Fibroblast of upper back skin (primary cell): ENCODE measurements at places on chromosomes 4 and X.
A peak's percentile ranks its signal among the peaks of the same experiment; 100 is the strongest.

DNA sequence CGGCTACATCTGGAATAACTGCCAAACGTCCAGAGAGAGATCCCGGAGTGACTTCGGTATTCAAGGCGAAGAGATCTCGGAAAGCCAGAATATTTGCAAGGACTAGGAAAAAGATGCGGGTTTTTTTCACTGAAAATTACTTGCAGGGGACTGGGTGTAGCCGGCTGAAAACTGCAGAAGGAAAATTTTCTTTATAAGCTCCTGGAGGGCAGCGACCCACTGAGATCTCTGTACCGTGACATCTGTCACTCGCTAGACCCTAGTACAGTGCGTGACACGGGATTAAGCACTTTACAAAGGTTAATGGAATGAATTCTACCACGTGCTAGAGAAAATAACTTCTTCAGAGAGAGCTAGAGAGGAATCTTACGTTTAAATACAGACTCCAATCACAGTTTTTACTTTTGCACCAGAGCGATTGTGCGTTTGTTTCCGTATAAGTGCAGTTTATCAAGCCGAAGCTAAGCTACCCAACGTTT lies 1.1 kb upstream of the LCORL start:
- no peak for DNase-seq

- DNase-seq: peak; percentile 28
These were observed 174.1 kb downstream of the RBMX2 start for GRCh38 chrX:130575831-130576389.

DNA sequence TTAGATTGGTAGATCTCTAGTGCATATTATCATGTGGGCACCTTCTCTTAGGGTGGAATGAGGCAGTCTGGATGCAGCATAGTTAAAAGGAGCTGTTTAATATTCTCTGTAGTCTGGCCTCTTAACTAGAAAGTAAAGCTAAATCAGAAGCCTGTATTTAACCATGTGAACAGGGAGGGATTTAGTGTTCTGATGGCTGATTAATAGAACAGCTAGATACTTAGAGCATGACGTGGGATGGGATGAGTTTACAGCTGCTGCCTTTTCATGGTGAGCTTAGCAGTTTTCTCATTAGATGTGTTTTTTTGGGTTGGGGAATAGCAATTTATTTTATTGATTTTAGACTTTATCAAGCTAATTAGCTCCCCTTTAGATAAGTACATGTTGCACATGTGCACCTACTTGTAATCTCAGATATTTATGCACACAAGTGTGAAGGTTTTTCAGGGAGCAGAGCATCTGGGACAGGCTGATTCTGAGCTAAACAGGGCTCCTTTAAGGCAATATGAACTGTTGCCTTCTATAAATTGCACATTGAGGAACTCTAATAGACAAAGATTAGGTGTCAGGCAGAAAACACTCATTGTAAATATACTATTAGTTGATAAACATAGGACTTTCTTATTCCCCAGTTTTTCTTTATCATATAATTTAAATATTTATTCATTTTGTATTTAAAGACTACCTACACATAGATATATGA lies 34.1 kb downstream of the YIPF6 start:
- peak; percentile 6 for DNase-seq

- DNase-seq: no peak
These were observed 158.0 kb upstream of the MED14 start for GRCh38 chrX:40893251-40893910.

DNA sequence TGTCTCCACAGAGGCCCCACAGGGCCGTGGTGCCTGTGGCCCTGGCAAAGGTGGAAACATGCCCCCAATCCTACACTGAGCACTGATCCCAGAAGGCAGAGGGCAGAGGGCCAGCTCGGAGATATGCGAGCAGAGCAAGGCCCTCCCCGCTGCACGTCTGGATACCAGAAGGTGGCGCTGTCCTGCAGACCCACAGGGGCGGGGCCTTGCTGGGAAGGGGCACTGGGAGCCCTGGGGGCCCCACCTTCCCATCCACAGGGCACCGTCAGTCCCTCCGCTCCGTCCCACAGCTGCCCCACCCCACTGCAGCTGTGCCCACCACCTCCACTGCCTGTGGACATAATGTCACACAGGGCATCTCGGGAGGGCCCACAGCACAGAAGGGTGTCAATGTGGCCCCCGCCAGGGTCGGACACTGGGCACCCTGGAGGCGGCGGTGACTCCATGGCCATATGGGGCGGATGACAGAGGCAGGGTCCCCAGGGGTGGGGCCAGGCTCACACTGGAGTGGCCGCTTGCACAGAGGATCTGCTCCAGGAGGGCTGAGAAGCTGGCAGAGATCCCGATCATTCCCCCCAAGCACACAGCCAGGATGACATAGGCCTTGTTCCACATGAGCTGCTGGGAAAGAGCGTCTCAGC lies 4.8 kb downstream of the SLC49A3 start:
- peak; percentile 37 for DNase-seq

DNA sequence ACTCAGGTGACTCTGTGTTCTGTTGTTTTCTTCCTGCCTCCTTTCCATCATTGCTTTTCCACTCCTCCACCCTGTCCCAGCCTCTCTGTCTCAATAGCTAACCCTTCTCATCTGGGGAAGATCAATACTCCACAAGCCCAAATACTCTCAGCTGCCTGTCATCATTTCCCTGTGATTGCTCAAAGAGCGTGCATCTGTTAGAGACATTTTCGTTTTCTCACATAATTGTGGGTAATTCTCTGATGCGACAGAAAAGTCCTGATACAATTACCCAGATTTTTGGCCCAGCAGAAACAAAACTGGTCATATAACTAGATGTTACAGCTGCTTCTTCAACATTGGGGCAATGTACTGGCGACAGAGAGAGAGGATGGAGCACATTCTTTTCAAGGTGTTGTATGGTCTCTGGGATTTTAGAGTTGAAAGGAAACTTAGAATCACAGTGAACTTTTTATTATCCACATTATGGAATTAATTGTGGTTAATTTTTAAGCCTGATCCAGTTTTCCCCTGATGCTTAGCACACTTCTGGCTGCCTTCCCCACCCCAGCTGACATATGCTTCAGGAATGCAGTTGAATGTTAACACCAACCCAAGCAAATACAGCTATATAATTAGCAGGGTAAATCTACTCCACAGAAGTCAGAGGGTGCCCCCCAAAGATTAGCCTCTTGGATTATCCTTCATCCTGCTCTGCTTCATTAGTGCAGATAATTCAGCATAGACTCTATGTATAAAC lies 171.4 kb upstream of the ANXA3 start:
- DNase-seq: peak; percentile 59

- no peak for DNase-seq
These were observed 213.4 kb downstream of the TMA16 start for GRCh38 chr4:163707873-163708272.

GRCh38 chr4:136967069-136967468 lies 565.2 kb downstream of the PCDH18 start:
- DNase-seq: no peak

DNA sequence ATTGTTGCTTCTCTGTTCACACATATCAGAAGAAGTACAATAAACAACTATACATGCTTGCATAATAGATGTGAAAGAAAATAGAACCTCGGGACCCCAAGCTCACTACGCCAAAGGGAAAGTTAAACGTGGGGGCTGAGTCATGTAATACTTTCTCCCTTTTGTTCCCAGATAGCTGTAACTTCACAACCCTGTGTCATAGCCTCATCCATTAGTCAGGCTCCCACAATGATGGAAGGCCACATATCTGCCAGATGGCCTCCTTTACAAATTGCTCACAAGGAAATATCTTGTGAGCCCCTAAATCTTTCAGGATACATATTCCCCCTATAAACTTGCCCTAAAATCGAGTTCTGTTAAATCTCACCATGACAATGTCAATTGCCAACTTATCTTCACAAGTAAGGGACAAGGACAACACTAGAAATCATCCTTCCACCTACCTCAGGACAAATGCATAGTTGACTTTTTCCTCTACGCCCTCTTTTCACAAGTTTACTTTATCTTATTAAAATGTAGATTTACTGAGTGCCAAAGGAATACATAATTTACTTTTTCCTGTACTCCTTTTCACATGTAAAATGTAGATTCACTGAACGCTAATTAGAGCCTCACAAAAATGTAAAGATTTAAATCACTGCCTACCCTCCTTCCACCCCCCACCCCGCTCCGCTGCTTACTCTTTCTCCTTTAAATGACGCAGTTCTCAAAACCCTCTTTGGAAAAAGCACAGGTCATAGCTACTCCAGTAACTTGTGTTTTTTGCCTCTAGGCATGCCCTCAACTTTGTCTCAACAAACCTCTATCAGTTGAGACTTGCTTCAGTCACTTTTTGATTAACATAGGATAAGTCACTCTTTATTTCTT lies 477.1 kb downstream of the DTHD1 start:
- DNase-seq: no peak

DNA sequence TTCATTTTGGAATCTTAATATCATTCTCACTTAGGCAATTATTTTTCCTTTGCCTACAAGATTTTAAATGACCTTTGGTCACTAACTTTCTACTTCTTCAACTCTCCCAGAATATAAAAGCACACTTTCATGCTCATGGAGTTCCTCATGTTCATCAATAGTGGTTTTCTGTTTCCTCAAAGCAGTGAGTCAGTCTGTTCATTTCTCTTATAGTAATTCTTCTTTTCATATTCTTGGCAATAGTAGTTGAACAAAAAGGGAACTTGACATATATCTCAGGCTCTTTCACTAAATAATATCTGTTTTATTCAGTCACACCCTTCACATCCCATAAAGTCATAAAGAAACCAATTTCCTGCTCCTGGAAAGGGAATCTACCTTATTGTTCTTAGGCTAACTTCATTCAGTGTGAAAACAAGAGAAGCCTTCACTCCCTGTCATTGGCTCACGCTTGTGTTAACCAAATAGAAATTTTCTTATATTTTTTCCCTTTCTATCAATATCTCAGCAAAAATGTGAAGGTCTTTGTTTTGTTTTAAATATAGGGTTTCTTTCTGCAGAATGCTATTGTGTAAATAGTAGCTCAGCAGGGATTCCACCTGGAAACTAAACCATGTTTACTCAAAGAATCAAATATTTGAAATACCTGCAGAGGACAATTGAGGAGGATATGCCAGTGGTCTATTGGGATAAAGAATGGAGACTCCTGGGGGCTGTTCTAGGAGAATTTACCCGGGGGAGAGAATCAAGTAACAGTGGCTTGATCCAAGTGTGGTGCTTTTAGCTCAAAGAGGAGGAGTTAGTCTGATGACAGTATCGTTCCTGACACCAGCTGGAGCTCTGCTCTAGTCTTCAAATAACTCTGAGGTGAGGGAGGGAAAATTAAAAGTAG lies 13.4 kb upstream of the TNIP3 start:
- DNase-seq: no peak

- no peak for DNase-seq
These were observed 76.6 kb downstream of the MBNL3 start for GRCh38 chrX:132412208-132412607.

DNA sequence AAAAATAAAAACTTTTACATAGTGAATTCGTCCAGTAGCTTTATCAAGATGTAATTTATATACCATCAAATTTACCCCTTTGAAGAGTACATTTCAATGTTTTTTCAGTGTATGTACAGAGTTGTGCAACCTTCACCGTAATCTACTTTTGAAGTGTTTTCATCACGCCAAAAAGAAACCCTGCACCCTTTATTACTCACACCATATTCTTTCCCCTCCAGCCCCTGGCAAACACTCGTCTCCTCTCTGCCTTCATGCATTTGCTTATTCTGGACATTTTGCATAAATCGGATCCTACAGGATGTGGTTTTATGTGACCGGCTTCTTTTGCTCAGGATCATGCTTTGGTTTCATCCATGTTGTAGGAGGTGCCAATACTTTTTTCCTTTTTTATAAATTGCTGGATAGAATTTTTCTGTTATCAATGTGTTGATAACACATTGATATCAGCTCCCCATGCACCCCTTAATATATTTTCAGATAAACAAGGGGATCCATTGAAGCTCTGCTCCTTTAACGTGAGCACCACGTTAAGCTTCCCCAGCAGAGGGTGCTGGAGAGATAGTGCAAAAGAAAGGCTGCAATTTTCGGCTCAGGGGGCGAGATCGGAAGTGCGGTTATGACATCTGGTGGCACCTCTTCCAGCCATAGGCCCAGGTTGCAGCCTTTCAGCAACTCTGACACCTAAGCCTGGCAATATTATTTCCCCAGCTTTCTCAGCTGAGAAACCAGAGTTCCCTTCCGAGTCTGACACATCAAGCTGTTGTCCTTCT lies 100.1 kb upstream of the VCX3B start:
- peak; percentile 8 for DNase-seq

GRCh38 chr4:166366012-166366411 lies 493.0 kb downstream of the TLL1 start:
- no peak for DNase-seq

DNA sequence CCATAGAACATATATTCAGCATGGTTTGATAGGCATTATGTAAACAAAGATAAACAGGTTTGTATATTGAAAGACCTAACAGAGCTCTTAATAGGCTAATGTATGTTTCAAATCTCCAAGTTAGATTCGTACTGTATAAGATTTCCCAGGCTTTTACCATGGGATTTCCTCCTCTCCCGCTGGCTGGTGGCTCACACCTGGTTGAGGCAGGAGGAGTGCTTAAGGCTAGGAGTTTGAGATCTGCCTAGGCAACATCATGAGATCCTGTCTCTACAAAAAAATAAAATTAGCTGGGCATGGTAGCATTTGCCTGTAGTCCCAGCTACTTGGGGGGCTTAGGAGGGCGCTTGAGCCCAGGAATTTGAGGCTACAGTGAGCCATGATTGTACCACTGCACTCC lies 5.4 kb downstream of the CPE start:
- DNase-seq: no peak

DNA sequence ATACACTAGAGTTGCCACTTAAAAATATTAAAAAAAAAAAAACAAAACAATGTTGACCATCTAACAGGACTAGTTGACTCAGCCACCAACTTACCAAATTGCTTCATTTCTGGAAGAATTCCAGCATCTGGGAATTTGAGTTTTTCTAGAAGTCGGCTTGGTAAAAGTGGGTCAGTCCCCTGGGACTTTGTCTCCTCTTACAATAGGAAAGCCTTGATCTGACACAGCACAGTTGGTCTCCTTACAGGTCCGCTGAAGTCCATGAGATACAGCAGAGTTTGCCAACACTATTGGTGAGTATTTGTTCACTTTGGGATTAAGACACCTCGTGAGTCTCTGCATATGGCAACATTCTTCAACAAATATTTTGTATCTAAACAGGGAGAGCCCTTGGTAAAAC lies 18.2 kb upstream of the DDIT4L start:
- peak; percentile 10 for DNase-seq

GRCh38 chr4:120071192-120071795 lies 4.6 kb upstream of the MAD2L1 start:
- DNase-seq: peak; percentile 75

DNA sequence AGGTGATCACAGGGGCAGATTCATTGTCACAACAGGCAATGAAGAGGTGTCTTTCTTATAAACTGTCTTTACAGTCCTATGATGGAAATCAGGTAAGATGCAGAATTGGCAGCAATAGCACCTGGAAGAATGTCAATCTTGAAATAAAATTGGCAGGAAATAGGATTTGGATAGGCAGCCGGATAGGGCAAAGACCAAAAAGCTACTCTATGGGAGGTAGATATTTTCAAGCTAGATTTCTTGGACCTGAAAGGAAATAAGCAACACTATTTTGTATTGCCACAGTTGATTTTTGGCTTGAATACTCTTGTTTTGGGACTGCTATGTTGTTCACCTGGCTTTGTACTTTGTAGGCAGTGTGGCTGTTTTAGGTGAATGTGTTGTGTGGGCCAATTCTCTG lies 314.2 kb downstream of the SLC7A11 start:
- no peak for DNase-seq

GRCh38 chrX:151780621-151781020 lies 46.1 kb downstream of the CNGA2 start:
- DNase-seq: no peak

- DNase-seq: peak; percentile 41
These were observed 25.8 kb downstream of the RTL9 start for GRCh38 chrX:110384490-110384889.

- DNase-seq: no peak
These were observed 174.4 kb upstream of the TBC1D9 start for GRCh38 chr4:140930557-140930956.
